Cardiac muscle cell (in vitro differentiated cells and primary cell): ENCODE measurements at places on chromosomes 11 and 22. TPM values are rescaled to one million over a fixed set of nuclear protein-coding genes. Genes with fewer than 3 reads are reported as not detected.

CDC45 gene
- 7.6 and 9.1 TPM in 2 replicates for total RNA-seq

GRCh38 chr11:112533682-112534081, 273.0 kb upstream of the PLET1 start:
- no peak overlapping the region for H3K27ac ChIP-seq
- no peaks in the 10 kb centered on the region for H3K27me3 ChIP-seq
- no peak overlapping the region for H3K4me3 ChIP-seq
- no peaks in the 10 kb centered on the region for H3K36me3 ChIP-seq

DNA sequence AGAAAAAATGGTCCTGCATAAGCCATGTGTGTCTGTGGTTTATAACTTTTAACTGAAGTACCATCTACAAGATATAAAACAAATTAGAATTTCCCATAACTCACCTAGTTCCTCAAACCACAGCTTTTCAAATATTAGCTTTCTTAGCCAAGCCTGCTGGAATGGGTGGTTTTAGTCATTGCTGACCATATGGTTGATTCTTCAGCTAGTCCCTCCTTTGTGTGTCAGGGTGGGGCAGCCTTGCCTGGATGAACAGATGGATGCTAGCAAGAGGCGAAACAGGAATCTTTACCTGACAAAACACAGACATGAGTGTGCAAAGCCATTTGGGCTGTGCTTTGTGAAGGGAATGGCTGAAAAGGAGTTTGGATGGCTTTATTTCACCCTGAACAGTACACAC, 6.9 kb upstream of the B3GNT6 start:
- no peaks in the 10 kb centered on the region for H3K36me3 ChIP-seq
- no peak overlapping the region for H3K4me3 ChIP-seq
- no peaks in the 10 kb centered on the region for H3K4me1 ChIP-seq
- no peak overlapping the region for H3K27ac ChIP-seq
- H3K27me3 ChIP-seq, result no peaks in the 10 kb centered on the region

DNA sequence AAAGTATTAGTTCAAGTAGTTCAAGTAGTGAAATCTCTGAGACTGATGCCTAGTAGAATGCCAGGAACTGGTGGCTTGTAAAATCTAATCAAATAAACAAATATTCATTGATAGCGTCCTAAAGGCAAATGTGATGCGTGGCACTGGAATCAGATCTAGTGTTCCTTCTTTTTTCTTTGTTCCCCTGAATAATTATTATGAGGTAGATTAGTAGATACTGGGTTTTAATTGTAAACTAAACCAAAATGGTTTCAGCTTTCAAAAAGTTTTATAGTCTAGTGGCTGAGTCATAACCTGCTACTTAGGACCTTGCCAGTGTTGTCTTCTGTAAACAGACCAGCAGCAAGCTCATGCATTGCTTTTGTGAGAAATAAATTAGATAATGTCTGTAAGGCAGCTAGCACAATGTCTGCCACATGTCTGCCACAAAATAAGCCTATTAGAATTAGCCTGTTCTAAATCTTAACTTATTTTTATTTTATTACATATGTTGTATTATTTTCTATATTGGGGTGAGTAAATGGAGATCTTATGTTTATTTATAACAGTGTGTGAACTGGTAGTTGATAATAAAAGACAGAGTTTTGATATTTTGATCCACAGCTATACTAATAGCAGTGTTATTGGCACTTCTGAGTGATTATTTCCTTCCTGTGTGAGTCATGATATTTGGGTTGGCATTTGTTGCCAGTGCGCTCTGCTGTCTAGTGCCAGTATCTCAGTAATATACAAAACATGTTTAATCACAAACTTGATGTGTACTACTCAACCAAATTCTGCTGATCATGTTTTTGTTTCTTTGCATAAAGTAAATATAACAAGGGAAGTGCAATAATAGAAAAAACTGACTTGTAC, 135.7 kb downstream of the TMEM135 start:
- no peak for DNase-seq
- no peak overlapping the region for H3K4me3 ChIP-seq
- H3K4me1 ChIP-seq, result peaks cover 13% of the 10 kb centered on the region
- no peaks in the 10 kb centered on the region for H3K36me3 ChIP-seq

GRCh38 chr11:120073196-120073595, 64.7 kb downstream of the TRIM29 start:
- H3K27me3 ChIP-seq, result no peaks in the 10 kb centered on the region
- no peaks in the 10 kb centered on the region for H3K36me3 ChIP-seq
- no peak for DNase-seq
- no peaks in the 10 kb centered on the region for H3K4me1 ChIP-seq

DNA sequence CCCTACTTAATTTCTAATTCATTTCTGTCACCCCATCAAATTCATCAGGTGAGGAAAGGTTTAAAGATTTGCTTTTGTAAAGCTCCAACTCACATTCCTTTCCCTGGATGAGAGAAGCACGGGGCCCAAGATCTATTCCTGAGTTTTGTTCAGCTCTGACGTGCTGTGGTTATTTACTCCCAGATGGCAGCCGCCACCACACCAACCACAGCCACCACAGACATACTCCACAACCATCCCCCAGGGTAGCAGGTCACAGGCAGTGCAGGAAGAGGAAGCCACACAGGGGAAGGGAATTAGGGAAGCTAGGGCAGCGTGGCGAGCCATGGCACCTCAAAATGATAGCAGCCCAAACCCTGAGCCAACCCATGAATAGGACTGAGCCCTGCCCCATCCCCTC, 63.5 kb upstream of the CSNK2A3 start:
- H3K4me1 ChIP-seq, result peaks cover 6% of the 10 kb centered on the region
- peak; percentile 71 for DNase-seq
- H3K4me3 ChIP-seq, result no peak overlapping the region
- no peak overlapping the region for H3K27ac ChIP-seq
- no peaks in the 10 kb centered on the region for H3K27me3 ChIP-seq
- H3K36me3 ChIP-seq, result no peaks in the 10 kb centered on the region

MS4A4A gene
- not detected in 2 replicates for total RNA-seq

FZD4 gene
- 37.2 and 46.4 TPM in 2 replicates for total RNA-seq

- H3K27ac ChIP-seq, result no peak overlapping the region
- H3K4me1 ChIP-seq, result no peaks in the 10 kb centered on the region
- no peaks in the 10 kb centered on the region for H3K36me3 ChIP-seq
- no peak for DNase-seq
These were observed 1056.1 kb downstream of the LRRC4C start for GRCh38 chr11:40403321-40403720.

EMID1 gene
- 13.0 and 42.5 TPM in 2 replicates for total RNA-seq

DNA sequence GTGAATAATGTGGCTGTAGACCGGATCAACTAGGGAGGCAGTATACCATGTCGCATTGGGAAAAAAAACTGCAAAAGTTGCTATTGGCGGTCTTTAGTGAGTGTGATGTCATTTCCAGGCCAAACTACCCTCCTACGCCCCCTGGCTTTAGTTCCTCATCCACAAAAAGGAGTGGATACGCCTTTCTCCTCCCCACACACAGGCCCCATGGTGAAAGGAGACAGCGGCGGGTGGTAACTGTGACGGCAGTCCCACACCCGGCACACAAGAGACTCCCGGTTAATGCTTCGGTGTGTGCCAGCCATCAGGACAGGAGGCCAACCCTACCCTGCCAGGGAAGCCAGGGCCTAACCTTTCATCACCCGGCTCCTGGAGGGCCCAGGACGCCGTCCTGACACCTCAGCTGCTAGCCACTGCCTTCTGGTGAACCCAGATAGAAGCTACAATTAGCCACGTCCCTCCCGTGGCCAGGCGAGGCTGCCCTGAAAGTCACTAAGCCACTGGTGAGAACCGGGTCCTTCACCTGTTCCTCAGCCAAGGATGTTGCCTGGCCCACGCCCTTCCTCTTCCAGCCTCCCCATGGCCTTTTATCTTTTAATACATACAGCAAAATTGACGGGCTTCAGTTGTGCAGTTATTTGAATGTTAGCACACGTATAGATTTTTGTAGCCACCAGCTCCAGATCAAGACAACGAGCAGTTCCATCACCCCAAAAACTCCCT, 10.8 kb downstream of the TP53I11 start:
- no peaks in the 10 kb centered on the region for H3K27me3 ChIP-seq
- H3K4me3 ChIP-seq, result no peak overlapping the region
- H3K27ac ChIP-seq, result no peak overlapping the region
- H3K36me3 ChIP-seq, result no peaks in the 10 kb centered on the region
- peak; percentile 36 for DNase-seq

ANO5 gene
- 6.2 and 10.9 TPM in 2 replicates for total RNA-seq

GRCh38 chr11:76844511-76844910, 16.2 kb upstream of the ACER3 start:
- H3K4me3 ChIP-seq, result no peak overlapping the region
- no peak overlapping the region for H3K27ac ChIP-seq
- H3K4me1 ChIP-seq, result peaks cover 5% of the 10 kb centered on the region
- DNase-seq, result no peak
- H3K36me3 ChIP-seq, result no peaks in the 10 kb centered on the region

- no peaks in the 10 kb centered on the region for H3K36me3 ChIP-seq
- no peak overlapping the region for H3K4me3 ChIP-seq
- DNase-seq, result no peak
- H3K4me1 ChIP-seq, result no peaks in the 10 kb centered on the region
- peaks cover 34% of the 10 kb centered on the region for H3K27me3 ChIP-seq
These were observed 1.3 kb upstream of the INSC start for GRCh38 chr11:15113381-15113780.

DNA sequence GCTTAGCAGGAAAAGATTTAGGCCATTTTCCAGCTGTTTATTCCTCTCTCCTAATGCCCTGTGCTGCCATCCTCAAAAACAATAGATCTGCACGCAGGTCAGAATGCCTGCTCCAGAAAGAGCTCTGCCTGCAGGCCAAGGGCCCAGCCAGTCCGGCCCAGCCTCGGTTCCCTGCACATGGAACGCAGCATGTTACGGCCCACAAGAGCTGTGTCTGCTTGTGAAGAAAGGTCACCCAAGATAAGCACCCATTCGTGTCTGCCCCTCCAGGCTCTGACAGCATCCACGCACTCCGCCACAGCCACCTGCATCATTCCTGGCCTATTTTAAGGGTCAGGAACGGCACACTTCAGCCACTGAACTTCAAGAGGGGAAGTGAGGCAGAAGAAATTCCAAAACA, 152.2 kb downstream of the SPATA19 start:
- H3K4me1 ChIP-seq, result peaks cover 28% of the 10 kb centered on the region
- no peak overlapping the region for H3K4me3 ChIP-seq
- H3K27ac ChIP-seq, result peak overlapping the region; percentile 72
- peak; percentile 37 for DNase-seq

C11orf87 gene
- 0.42 and 0.49 TPM in 2 replicates for total RNA-seq

DNA sequence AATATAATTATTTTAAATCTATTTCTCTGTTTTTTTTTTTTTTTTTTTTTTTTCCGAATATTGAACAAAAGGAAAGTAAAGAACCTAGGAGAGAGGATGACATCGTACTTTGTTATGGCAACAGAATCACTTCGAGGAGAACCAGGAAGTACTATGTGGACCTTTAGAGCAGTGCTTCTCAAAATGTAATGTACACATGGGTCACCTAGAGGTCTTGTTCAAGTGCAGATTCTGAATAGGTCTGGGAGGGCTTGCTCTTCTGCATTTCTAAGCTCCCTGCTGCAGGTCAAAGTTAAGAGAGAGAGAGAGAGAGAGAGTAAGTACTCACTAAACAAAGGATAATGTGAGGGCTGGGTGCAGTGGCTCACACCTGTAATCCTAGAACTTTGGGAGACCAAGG, 419.5 kb upstream of the TENM4 start:
- H3K4me3 ChIP-seq, result no peak overlapping the region
- H3K4me1 ChIP-seq, result no peaks in the 10 kb centered on the region
- H3K36me3 ChIP-seq, result no peaks in the 10 kb centered on the region
- H3K27ac ChIP-seq, result no peak overlapping the region
- peak; percentile 7 for DNase-seq
- no peaks in the 10 kb centered on the region for H3K27me3 ChIP-seq

GRCh38 chr22:20979940-20980453, 2.1 kb upstream of the LZTR1 start:
- peaks cover 3% of the 10 kb centered on the region for H3K27me3 ChIP-seq
- H3K36me3 ChIP-seq, result no peaks in the 10 kb centered on the region
- H3K4me1 ChIP-seq, result peaks cover 4% of the 10 kb centered on the region
- H3K27ac ChIP-seq, result no peak overlapping the region
- DNase-seq, result no peak

DNA sequence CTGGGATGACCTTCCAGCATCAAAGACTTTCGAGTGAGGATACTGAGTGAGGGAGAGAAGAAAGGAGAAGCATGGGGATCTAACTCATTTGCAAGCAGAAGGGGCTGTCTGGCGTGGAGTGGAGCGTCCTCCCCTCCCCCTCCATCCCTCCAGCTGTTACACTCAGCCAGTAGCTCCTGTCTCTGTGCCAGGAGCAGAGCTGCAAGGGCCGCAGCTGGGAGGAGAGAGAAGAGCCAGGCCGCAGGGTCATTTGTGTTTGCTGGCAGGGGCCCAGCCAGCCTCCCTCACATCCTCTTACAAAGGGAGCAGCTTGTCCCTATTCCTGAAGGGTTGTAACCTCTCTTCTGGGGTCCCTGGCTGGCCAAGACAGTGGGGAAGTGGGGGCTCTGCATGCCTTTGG, 57.9 kb downstream of the NECTIN1 start:
- no peaks in the 10 kb centered on the region for H3K36me3 ChIP-seq
- no peaks in the 10 kb centered on the region for H3K4me1 ChIP-seq
- no peaks in the 10 kb centered on the region for H3K27me3 ChIP-seq
- H3K27ac ChIP-seq, result no peak overlapping the region
- no peak overlapping the region for H3K4me3 ChIP-seq
- DNase-seq, result no peak

GRCh38 chr22:28940441-28940840, 57.1 kb downstream of the ZNRF3 start:
- no peaks in the 10 kb centered on the region for H3K36me3 ChIP-seq
- no peak overlapping the region for H3K4me3 ChIP-seq
- peak overlapping the region; percentile 30 for H3K27ac ChIP-seq
- peaks cover 52% of the 10 kb centered on the region for H3K4me1 ChIP-seq
- DNase-seq, result no peak
- H3K27me3 ChIP-seq, result no peaks in the 10 kb centered on the region

DNA sequence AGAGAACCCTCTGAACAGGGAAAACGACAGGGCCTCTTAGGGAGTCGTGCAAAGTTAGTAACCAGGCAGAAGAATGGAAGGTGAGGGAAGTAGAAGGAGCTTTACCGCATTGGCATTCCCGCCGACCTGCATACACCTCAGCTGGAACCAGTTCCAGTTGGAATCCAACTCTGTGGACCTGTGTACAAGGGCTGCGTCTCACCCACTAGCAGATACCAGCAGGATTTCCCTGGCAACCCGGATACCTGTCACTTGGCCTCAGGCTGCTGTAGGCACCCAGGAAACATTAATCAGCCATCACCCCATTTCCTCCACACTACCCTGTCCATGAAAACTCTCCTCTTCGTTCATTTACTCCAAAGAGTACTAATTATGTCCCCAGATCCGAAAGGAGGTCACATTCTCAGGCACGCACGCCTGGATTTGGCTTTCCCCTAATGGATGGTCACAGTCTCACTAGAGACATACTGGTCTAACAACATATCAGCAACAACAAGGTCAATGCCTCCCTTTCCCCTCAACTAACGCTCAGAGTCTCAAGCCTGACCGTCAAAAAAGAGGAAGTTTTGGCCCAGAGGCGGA, 842 bp downstream of the ARFGAP2 start:
- peaks cover 37% of the 10 kb centered on the region for H3K36me3 ChIP-seq
- peak overlapping the region; percentile 98 for H3K27ac ChIP-seq
- peaks cover 12% of the 10 kb centered on the region for H3K4me1 ChIP-seq
- H3K27me3 ChIP-seq, result no peaks in the 10 kb centered on the region

GPR137 gene
- 37.7 and 41.4 TPM in 2 replicates for total RNA-seq

TTC36 gene
- 8.2 and 11.3 TPM in 2 replicates for total RNA-seq

GRCh38 chr11:122487669-122488068, 167.9 kb upstream of the UBASH3B start:
- no peak overlapping the region for H3K27ac ChIP-seq
- no peaks in the 10 kb centered on the region for H3K27me3 ChIP-seq
- no peak for DNase-seq
- no peak overlapping the region for H3K4me3 ChIP-seq
- no peaks in the 10 kb centered on the region for H3K36me3 ChIP-seq
- peaks cover 14% of the 10 kb centered on the region for H3K4me1 ChIP-seq

- H3K4me3 ChIP-seq, result no peak overlapping the region
- no peak for DNase-seq
- peaks cover 14% of the 10 kb centered on the region for H3K4me1 ChIP-seq
These were observed 569.0 kb upstream of the B3GAT1 start for GRCh38 chr11:134980819-134981710.

PATE1 gene
- not detected in 2 replicates for total RNA-seq
